ENCODE measurements at places on chromosomes 1 and 21.

DNA sequence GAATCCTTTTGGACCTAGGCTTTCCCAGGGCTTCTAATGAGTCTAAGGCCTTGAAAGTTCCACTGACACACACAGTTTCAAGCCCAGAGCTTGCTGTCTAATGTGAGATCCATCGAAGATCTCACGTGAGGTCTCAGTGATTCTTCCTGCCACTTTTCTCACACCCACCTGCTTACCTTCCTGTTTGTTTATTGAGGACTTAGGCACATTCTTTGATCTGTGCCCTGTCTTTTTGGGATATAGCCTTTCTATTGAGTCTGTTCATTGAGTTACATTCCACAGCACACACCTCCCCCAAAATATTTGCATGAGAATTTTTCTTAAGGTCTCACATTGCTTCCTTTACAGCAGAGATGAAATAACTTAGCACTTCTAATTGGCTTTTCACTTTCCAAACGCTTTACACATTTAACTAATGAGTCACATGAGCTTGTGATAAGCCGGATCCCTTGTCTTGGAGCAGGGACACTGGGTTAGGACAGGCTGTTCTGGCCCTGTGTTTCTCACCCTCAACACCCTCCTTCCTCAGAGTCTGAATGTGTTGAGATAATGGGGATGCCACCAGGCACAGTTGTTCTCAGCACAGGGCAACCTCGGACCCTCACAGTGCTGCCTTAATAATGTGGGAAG is 288.3 kb downstream of the TM2D1 start:
- DNase-seq: no peak

- DNase-seq: no peak
Measured at GRCh38 chr1:155035936-155036335, 2.3 kb downstream of the DCST1 start.

GRCh38 chr21:38861989-38862683 is 56.4 kb downstream of the ETS2 start:
- no peak for DNase-seq

DNA sequence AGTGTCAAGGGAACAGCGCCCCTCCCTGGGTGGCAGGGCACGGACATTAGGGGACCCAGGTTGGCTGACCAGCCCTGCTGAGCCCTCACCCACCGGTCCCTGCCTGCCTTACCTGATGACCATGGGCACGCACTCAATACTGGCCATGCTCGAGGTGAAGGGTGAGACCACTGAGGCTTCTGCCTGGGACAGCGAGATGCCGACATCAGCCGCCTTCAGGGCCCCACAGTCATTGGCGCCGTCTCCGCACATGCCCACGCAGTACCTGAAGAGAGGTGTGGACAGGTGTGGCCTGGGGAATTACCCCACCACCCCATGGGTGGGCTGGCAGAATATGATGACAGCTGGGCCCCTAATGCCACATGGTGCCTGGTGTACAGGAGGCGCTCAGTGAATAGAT is 7.8 kb upstream of the MFAP2 start:
- DNase-seq: no peak

DNA sequence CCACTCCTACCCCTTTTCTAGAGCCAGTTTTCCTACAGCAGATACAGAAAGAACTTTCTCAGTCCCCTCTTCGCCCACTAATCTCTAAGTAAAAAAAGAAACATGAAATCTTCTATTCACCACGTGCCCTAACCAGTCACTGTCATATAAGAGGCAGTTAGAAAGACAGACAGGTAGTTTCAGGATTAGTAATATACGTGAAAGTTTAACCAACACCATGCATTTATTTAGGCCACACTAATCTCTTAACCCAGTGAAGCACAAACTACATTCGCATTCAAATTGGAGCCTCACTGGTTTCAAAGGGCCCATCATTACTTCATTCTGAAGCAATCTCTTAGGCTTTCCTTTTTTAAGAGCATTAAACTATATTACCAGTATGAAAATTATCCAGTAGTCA is 10.1 kb downstream of the GPATCH2 start:
- DNase-seq: no peak

DNA sequence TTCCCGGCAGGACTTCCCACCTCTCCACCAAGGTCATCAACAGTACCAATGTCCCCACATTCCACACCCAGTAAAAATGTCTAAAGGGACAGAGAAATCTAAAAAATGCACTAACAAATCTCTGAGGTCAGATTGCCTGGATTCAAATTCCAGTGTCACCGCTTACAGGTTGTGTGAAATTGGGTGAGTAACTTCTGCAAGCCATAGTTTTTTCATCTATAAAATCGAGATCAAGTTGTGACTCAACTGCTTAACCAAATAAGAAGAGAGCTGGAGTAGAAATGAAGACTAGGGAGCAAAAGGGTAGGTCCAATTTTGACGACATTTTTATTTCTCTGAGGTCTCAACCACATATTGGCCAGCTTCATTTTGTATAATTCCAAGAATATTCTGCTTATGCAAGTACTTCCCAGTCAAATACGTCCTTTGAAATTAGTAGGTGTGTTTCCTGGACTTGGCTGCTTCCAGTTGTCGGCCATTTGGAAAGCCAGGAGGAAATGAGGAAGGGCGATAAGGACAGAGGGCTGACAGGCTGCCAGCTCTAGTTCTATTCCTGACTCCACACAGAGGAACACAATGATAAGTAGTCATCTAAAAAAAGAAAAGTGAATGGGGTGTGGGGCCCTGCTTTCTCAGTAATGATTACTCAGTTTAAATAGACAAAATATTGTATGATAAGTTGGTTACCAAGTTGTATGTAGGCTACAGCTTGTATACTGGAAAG is 57.7 kb upstream of the ZC3H11B start:
- DNase-seq: no peak

- DNase-seq: no peak
Measured at GRCh38 chr1:180137776-180138175, 16.9 kb upstream of the QSOX1 start.

DNA sequence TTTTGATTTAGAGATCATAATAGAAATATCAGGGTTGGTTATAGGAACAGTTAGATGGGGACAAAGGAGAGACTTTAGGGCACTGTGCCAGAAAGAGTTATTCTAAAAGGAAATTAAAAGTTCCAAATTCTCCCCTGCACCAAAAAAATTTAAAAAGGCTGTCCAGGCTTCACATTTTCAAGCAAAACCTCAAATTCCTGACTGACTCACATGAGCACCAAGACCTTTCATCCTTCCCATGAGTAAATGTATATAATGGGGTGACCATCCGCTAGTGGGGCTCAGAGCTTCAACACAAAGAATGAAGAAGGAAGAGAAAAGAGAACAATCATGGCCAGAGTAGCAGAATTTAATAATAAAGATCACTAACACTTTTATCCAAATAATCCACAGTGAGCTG is 131.6 kb upstream of the MROH9 start:
- no peak for DNase-seq

GRCh38 chr1:67749844-67750690 is 65.1 kb downstream of the GADD45A start:
- DNase-seq: no peak

DNA sequence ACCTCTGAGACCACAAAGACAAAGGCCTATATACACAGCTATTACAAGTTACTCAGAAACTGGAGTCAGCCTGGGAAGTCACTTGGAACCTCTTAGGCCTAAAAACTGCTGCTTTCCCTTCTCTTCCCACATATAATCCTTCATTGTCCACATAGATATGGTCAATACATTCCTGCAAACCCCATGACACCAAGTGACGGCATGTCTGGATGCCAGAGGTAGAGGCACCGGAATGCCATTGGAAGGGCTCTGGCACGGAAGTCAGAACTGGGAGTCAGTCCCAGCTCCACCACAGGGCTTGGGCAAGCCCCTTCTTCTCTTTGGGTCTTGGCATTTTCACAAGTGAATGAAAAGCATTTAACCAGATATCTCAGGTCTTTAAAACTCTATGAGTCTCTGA is 204.7 kb downstream of the MATN1 start:
- no peak for DNase-seq

Data from T-helper 17 cell (primary cell).